ENCODE measurements at places on chromosomes 4 and X. TPM values are rescaled to one million over a fixed set of nuclear protein-coding genes. Genes with fewer than 3 reads are reported as not detected.

The CSAG3 gene
- total RNA-seq: not detected

DNA sequence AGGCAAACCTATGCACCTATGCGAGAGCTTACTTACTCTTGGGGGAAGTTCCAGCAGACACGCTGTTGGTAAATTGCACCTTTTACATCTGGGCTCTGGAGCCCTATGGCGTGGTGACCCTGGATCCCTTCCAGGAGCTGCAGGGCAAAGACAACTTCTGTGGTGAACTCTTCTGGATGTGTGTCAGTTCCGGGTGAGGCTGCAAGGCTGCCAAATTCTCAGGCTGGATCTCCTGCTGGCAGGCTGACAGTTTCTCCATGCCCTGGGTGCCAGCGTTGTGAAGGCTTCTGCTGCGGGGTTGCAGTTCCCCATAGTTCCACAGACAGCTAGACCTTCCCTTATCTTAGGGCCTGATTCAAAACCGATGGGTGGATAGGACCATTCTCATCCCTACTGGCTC lies 37.9 kb downstream of the RAP2C start:
- H3K27me3 ChIP-seq: peaks cover 5% of the 10 kb centered on the region
- H3K36me3 ChIP-seq: no peaks in the 10 kb centered on the region
- no peak overlapping the region for H3K4me3 ChIP-seq

DNA sequence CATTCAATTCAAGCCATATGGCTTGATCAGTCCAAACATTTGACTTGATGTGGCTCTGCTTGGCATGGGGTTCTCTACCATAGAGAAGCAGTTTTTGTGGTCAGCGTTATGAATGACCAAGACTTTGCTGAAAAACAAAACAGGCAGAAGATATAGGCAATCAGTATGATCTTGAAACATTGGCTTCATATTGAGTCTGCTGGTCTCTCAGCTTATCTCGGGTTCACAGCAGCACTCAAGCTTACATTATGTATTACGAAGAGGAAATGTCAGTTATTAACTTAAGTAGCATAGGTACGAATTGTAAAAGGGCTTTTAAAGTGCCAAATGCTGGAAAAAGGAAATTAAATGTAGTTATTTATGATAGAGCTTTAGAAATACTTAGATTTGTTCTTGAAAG lies 99.0 kb downstream of the AFF2 start:
- H3K4me3 ChIP-seq: no peak overlapping the region
- H3K4me1 ChIP-seq: peaks cover 4% of the 10 kb centered on the region
- H3K27me3 ChIP-seq: no peaks in the 10 kb centered on the region
- H3K36me3 ChIP-seq: no peaks in the 10 kb centered on the region
- DNase-seq: no peak
- H3K27ac ChIP-seq: no peak overlapping the region

GRCh38 chr4:78592088-78592783 lies 40.7 kb downstream of the ANXA3 start:
- no peak overlapping the region for H3K27ac ChIP-seq
- H3K36me3 ChIP-seq: no peaks in the 10 kb centered on the region
- peaks cover 16% of the 10 kb centered on the region for H3K27me3 ChIP-seq
- DNase-seq: no peak

- H3K4me3 ChIP-seq: no peak overlapping the region
- peaks cover 67% of the 10 kb centered on the region for H3K4me1 ChIP-seq
- no peak overlapping the region for H3K27ac ChIP-seq
- DNase-seq: no peak
Observed at GRCh38 chr4:158821228-158821971, 52.6 kb downstream of the FNIP2 start.

DNA sequence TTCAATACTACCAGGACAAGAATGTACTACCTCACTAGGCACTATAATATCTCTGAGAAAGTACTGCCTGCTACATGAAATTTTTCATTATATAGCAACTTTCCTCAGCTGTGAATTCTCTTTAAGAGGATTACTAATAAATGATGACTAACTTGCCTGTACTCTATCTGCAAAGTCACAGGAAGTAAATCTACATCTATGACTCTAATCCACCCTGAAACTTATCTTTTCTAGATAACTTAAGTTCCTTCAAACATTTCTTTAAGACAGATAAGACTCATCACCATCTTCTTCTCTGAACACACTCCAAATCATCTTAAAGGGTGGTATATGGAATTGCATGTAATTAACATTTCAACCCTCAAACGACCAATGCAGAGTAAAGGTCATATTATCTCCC lies 28.8 kb downstream of the RPS6KA3 start:
- H3K27me3 ChIP-seq: no peaks in the 10 kb centered on the region
- no peak overlapping the region for H3K4me3 ChIP-seq
- H3K36me3 ChIP-seq: peaks cover 69% of the 10 kb centered on the region

GRCh38 chr4:109627361-109627760 lies 67.3 kb downstream of the MCUB start:
- peaks cover 13% of the 10 kb centered on the region for H3K36me3 ChIP-seq
- H3K27ac ChIP-seq: no peak overlapping the region
- no peak overlapping the region for H3K4me3 ChIP-seq
- DNase-seq: no peak
- H3K4me1 ChIP-seq: peaks cover 8% of the 10 kb centered on the region

DNA sequence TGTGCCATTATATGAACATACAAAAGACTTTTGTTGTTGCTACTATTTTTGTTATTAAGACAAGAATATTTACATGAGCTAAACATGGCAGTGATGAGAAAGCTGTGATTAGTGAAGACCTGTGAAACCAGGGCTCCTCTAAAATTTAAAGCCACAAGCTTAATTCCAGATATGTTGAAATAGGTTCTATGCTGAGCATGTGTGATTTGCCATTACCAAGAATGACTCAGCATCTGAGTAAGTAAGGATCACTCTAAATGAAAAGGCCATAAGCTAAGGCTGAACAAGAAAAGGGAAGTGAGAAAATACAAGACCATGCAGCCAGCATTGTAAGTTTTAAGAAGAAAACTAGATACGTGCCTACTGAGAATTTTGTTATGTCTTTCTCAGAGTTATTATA lies 75.9 kb upstream of the CAMK2D start:
- DNase-seq: no peak
- H3K27me3 ChIP-seq: peaks cover 6% of the 10 kb centered on the region
- peaks cover 3% of the 10 kb centered on the region for H3K4me1 ChIP-seq
- H3K36me3 ChIP-seq: no peaks in the 10 kb centered on the region

The NCAPG gene
- 58.2 TPM for total RNA-seq

- H3K4me1 ChIP-seq: peaks cover 28% of the 10 kb centered on the region
- peaks cover 26% of the 10 kb centered on the region for H3K36me3 ChIP-seq
- no peaks in the 10 kb centered on the region for H3K27me3 ChIP-seq
- H3K27ac ChIP-seq: peak overlapping the region; percentile 83
- no peak for DNase-seq
- peak overlapping the region; percentile 91 for H3K4me3 ChIP-seq
Observed at GRCh38 chrX:24023972-24024669, 2.9 kb downstream of the KLHL15 start.

DNA sequence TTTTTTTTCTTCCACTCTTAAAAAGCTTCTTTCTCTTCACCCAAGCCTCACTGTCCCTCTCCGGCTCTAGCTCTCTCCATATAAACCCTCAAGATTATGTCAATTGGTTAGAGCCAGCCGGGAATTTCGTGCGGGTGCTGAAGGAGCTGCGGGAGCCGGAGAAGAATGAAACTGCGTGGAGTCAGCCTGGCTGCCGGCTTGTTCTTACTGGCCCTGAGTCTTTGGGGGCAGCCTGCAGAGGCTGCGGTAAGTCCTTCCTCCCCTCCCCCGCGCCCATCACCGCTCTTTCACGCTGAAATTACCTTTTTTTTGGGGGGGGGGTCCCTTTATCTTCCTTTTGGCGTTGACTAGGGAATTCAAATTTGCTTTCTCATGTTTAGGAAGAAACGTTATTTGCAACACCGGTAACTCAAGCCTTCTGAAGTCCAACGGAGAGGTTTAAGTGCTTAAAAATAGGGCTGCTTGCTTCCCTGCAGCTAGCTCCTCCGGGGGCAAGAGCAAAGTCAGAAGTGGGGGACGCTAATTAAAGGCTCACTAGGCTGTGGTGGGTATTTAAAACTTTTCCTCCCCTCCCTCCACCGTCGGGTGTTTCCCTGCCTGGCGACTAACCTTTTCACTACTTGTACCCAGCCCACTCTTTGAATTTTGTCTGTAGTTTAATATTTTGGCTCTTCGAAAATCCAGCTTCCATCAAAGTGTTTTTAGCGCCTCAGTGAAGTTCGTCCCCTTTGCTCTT lies 491 bp downstream of the COL4A5 start:
- no peak for DNase-seq
- no peaks in the 10 kb centered on the region for H3K36me3 ChIP-seq
- H3K27ac ChIP-seq: no peak overlapping the region
- peaks cover 27% of the 10 kb centered on the region for H3K27me3 ChIP-seq
- H3K4me1 ChIP-seq: peaks cover 1% of the 10 kb centered on the region

GRCh38 chrX:130637591-130637990 lies 235.8 kb downstream of the RBMX2 start:
- H3K36me3 ChIP-seq: no peaks in the 10 kb centered on the region
- H3K4me3 ChIP-seq: no peak overlapping the region
- no peak overlapping the region for H3K27ac ChIP-seq
- H3K27me3 ChIP-seq: no peaks in the 10 kb centered on the region
- DNase-seq: no peak
- peaks cover 2% of the 10 kb centered on the region for H3K4me1 ChIP-seq

The TRIM75 gene
- not detected for total RNA-seq

DNA sequence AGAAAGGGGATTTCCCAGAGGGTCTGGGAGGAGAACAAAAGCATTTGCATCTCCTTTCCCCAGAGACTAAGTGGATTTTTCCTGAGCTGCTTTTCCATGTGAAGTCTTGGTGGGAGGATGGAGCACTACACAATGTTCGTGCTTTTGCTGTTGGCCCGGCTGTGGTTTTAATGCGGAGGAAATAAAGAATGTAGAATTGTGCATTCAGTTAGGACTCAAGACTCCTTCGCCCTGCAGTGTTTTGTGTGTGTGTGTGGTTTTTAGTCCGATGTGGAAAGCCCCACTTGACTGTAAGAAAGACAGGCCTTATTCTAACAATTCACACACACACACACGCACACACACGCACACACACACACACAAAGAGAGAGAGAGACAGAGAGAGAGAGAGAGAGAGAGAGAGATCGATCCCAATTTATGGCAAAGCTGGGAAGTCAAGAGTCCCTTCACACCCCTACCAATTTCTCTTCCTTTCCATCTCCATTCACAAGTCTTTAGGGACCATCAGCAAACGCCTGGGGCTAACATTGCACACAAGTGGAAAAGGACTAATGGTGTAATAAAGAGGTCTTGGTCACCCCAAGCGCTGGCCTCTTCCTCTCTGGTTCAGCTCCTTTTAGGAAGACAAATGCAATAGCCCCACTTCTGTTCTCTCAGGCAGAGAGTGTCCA lies 44.2 kb downstream of the CLDN34 start:
- H3K36me3 ChIP-seq: peaks cover 4% of the 10 kb centered on the region
- H3K27me3 ChIP-seq: peaks cover 4% of the 10 kb centered on the region

GRCh38 chr4:113328514-113328913 lies 279.1 kb downstream of the ANK2 start:
- DNase-seq: no peak
- no peak overlapping the region for H3K4me3 ChIP-seq
- H3K27ac ChIP-seq: no peak overlapping the region
- peaks cover 4% of the 10 kb centered on the region for H3K4me1 ChIP-seq

- no peak overlapping the region for H3K4me3 ChIP-seq
- H3K36me3 ChIP-seq: no peaks in the 10 kb centered on the region
- H3K27me3 ChIP-seq: no peaks in the 10 kb centered on the region
- no peak overlapping the region for H3K27ac ChIP-seq
Observed at GRCh38 chr4:5458676-5459075, 249.7 kb downstream of the EVC2 start.

- no peak overlapping the region for H3K4me3 ChIP-seq
- no peak overlapping the region for H3K27ac ChIP-seq
- no peak for DNase-seq
- peaks cover 49% of the 10 kb centered on the region for H3K36me3 ChIP-seq
- peaks cover 8% of the 10 kb centered on the region for H3K4me1 ChIP-seq
Observed at GRCh38 chr4:112272292-112272691, 13.4 kb downstream of the TIFA start.

GRCh38 chr4:152729466-152729865 lies 49.7 kb upstream of the TMEM154 start:
- no peaks in the 10 kb centered on the region for H3K4me1 ChIP-seq
- DNase-seq: no peak
- H3K36me3 ChIP-seq: no peaks in the 10 kb centered on the region
- H3K4me3 ChIP-seq: no peak overlapping the region
- peaks cover 9% of the 10 kb centered on the region for H3K27me3 ChIP-seq
- no peak overlapping the region for H3K27ac ChIP-seq

DNA sequence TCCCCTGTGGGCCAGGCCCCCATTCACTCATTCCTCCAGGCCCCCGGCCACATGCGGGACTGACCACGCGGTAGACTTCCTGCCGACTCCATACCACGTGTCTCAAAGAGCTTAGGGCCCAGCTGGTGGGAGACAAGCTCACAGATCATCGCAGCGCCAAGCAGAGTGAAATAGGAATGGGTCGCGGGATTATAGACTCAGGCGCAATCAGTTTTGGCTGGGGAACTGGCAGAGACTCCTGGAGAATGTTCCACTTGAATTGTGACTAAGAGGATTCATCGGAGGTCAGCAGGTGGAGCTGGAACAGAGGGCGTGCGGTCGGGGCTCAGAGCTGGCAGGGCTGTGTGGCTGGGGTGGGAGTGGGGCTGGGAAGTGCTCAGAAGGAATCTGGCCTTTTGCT lies 15.6 kb downstream of the ATP2B3 start:
- H3K4me3 ChIP-seq: no peak overlapping the region
- no peaks in the 10 kb centered on the region for H3K27me3 ChIP-seq
- no peaks in the 10 kb centered on the region for H3K4me1 ChIP-seq

DNA sequence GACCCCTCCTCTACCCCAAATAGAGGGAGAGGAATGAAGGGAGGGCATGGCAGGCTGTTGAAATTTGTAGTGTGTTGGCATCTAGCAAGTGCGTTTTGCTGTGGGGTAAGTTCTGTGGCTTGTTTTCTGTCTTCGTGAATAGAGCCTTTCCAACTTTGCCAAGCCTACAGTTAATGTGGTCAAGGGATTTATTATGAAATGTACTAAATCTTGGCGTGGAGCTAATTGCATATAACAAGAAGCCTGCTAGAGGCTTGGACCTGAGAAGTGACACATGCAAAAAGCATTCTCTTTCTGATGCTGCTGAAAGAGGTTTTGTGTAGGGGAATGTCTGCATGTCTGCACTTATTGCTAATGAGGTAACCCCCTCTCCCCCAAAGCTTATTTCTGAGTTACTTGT lies 132.2 kb downstream of the BMPR1B start:
- H3K36me3 ChIP-seq: no peaks in the 10 kb centered on the region
- peaks cover 7% of the 10 kb centered on the region for H3K27me3 ChIP-seq
- no peak for DNase-seq
- H3K4me3 ChIP-seq: no peak overlapping the region

- no peaks in the 10 kb centered on the region for H3K4me1 ChIP-seq
- peaks cover 4% of the 10 kb centered on the region for H3K27me3 ChIP-seq
- no peak overlapping the region for H3K27ac ChIP-seq
- DNase-seq: no peak
- no peak overlapping the region for H3K4me3 ChIP-seq
- no peaks in the 10 kb centered on the region for H3K36me3 ChIP-seq
Observed at GRCh38 chr4:84455697-84456096, 43.4 kb downstream of the NKX6-1 start.

GRCh38 chrX:30674799-30675198 lies 21.6 kb downstream of the GK start:
- no peak for DNase-seq
- H3K4me3 ChIP-seq: no peak overlapping the region
- H3K27me3 ChIP-seq: no peaks in the 10 kb centered on the region
- H3K36me3 ChIP-seq: peaks cover 68% of the 10 kb centered on the region

GRCh38 chrX:96707804-96708203 lies 23.2 kb downstream of the DIAPH2 start:
- H3K4me3 ChIP-seq: no peak overlapping the region
- H3K27me3 ChIP-seq: no peaks in the 10 kb centered on the region
- H3K4me1 ChIP-seq: no peaks in the 10 kb centered on the region
- no peak for DNase-seq

Data from activated T-helper 2 cell treated with anti-CD3 and anti-CD28 coated beads, Interferon-gamma antibody, Interleukin-2, Interleukin-4, amounts not matched to agents 10 μg/mL and 5 μg/mL and 100 μg/mL, durations not matched to agents 14 hours and 24 hours and 36 hours (primary cell).